ENCODE measurements at places on chromosomes 3 and 15. TPM values are rescaled to one million over a fixed set of nuclear protein-coding genes. Genes with fewer than 3 reads are reported as not detected.

CCNB2 gene
- total RNA-seq = 6.5 TPM

GOLGA8S gene
- total RNA-seq = under 0.01 TPM

TMEM40 gene
- total RNA-seq = not detected

FBXO40 gene
- not detected for total RNA-seq

SLC12A8 gene
- 33.0 TPM for total RNA-seq

MED12L gene
- 2.2 TPM for total RNA-seq

LSMEM2 gene
- total RNA-seq = not detected

ITGA11 gene
- 697 TPM for total RNA-seq

SMCO1 gene
- total RNA-seq = not detected

Data from osteoblast (primary cell).